ENCODE measurements at places on chromosomes 4 and X. TPM values are rescaled to one million over a fixed set of nuclear protein-coding genes. Genes with fewer than 3 reads are reported as not detected.

DNA sequence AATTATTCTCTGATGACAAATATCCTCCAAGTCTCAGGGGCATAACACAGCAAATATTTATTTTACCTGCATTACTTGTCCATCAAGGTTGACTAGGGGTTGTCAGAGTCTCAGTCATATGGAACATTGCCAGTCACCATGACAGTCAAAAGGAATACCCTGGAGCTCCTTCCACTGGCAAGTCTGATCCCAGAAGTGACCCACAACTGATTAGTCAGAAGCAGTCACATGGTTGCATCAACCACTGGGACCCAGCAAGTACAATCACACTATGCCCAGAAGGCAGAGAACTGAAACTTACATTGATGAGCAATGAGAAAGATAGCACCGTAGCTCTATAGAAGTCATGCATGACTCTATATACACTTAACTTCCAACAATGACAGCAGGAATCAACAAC lies 41.9 kb upstream of the SOD3 start:
- no peak overlapping the region for H3K4me3 ChIP-seq
- no peak for DNase-seq
- H3K27me3 ChIP-seq, result no peaks in the 10 kb centered on the region

GRCh38 chrX:67917421-67918010 lies 373.7 kb downstream of the AR start:
- H3K4me3 ChIP-seq, result no peak overlapping the region
- H3K27ac ChIP-seq, result no peak overlapping the region

DNA sequence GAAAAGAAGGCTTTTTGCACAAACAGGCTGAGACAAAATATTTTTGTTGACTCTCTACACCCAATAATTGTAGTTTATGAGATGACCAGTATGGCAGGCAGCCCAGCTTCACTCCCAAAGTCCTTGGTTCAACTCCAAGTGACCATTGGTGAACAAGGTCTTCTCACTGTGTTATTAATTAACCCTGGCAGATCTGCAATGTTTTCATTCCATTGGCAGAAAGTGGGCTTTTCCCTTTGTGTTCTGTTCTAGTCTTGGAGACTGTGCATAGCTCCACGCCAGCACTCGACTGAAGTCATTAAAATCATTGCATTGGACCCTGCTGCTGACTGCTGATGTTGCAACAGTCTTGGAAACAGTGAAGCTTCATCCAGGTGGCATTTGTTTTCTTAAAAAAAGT lies 277.3 kb upstream of the HAND2 start:
- no peaks in the 10 kb centered on the region for H3K4me1 ChIP-seq
- no peaks in the 10 kb centered on the region for H3K27me3 ChIP-seq
- H3K27ac ChIP-seq, result no peak overlapping the region
- no peak for DNase-seq
- no peak overlapping the region for H3K4me3 ChIP-seq
- H3K36me3 ChIP-seq, result no peaks in the 10 kb centered on the region

Gene GPM6B
- total RNA-seq, result 26.2 TPM

DNA sequence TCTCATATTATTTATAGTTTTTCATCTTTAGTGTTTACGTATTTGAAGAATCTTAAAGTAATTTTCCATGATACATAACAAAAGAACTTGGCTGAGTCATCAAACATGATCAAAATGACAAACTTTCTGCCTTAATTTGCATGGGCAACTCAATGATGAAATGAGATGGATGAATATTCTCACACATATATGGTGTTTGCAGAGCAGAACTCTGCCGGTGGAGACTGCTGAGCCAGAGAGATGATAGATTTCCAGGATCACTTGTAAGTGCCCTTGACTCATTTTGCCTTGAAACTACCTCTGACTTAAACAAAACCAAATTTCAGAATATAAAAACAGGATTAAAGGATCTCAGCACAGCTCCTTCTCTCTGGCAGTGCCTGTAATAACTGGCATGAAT lies 38.2 kb downstream of the TRPC3 start:
- H3K4me3 ChIP-seq, result no peak overlapping the region
- no peak for DNase-seq
- no peaks in the 10 kb centered on the region for H3K4me1 ChIP-seq
- no peak overlapping the region for H3K27ac ChIP-seq

GRCh38 chrX:132442691-132443090 lies 46.1 kb downstream of the MBNL3 start:
- H3K27me3 ChIP-seq, result no peaks in the 10 kb centered on the region
- DNase-seq, result no peak
- H3K4me1 ChIP-seq, result no peaks in the 10 kb centered on the region

- H3K4me1 ChIP-seq, result peaks cover 36% of the 10 kb centered on the region
- DNase-seq, result peak; percentile 91
- peak overlapping the region; percentile 79 for H3K27ac ChIP-seq
- no peaks in the 10 kb centered on the region for H3K36me3 ChIP-seq
These were observed 104.7 kb downstream of the MAML3 start for GRCh38 chr4:140049024-140049848.

GRCh38 chrX:50952406-50952805 lies 41.9 kb downstream of the BMP15 start:
- no peak overlapping the region for H3K27ac ChIP-seq
- no peaks in the 10 kb centered on the region for H3K4me1 ChIP-seq
- DNase-seq, result no peak
- H3K27me3 ChIP-seq, result no peaks in the 10 kb centered on the region

- H3K27ac ChIP-seq, result no peak overlapping the region
- H3K4me3 ChIP-seq, result no peak overlapping the region
- peaks cover 8% of the 10 kb centered on the region for H3K4me1 ChIP-seq
- peaks cover 25% of the 10 kb centered on the region for H3K36me3 ChIP-seq
- DNase-seq, result no peak
These were observed 130.4 kb downstream of the LARP7 start for GRCh38 chr4:112767386-112767785.

Measured in endodermal cell (in vitro differentiated cells).